ENCODE measurements at places on chromosomes 5 and 9.

DNA sequence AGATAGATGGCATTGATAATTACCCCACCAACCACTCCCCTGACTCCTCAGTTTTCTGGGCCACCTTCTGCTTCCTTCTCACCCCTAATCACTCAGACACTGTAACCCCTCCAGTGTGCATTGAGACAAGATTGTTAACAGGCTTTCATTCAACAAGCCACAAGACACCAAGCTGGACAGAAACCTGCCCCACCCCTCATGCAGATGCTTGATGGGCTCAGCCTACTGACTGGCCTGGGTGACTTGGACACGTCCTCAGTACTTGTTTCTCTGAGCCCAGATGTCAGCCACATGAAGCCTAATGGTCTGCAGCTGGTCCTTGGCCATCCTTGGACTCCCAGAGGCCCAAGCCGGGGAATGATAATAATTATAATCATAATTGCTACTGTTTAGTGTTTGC lies 71.4 kb upstream of the SMIM23 start:
- no peak for DNase-seq

DNA sequence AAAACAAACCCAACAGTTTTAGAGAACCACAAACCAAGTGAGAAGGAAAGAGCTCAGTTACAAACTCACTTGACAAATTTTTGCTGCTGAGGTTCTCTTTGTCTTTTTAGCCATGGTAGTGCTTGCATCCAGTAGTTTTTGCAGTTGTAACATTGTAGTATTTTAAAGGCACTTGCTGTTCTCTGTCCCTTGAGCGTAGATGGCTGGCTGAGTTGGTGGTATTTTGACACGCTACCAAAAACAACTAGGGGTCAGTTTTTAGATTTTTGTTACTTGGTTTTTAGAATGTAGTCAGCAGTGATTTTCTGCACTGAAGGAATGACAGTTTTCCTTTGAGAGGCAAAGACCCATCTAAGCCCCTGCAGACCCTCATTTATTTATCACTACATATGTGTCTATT lies 58.0 kb downstream of the TLE4 start:
- DNase-seq: no peak

- DNase-seq: no peak
These were observed 251.7 kb upstream of the WWC1 start for GRCh38 chr5:168039566-168040248.

- DNase-seq: no peak
These were observed 19.2 kb upstream of the SYNPO start for GRCh38 chr5:150621301-150621700.

- DNase-seq: peak; percentile 5
These were observed 599 bp upstream of the MOCS2 start for GRCh38 chr5:53110156-53110555.

Measured in activated CD8-positive, alpha-beta memory T cell treated with anti-CD3 and anti-CD28 coated beads for 1 hour (primary cell).